SW 1271 (cell line): ENCODE measurements at places on chromosomes 3 and 15.

DNA sequence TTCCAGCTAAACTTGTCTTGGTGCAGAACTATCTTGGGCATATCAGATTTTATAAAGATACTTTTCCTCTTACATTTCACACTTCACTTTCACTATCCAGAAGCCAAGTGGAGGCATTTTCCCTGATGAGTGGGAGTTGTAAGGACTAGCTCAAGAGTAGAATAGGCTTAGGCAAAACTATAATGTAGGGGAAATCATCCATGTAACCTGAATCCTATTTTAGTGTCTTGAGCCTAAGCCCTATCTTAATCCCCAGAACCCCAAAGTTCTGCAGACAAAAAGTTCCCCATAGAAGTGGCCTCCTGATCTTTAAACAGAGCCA is 42.2 kb upstream of the CD47 start:
- no peak for DNase-seq

DNA sequence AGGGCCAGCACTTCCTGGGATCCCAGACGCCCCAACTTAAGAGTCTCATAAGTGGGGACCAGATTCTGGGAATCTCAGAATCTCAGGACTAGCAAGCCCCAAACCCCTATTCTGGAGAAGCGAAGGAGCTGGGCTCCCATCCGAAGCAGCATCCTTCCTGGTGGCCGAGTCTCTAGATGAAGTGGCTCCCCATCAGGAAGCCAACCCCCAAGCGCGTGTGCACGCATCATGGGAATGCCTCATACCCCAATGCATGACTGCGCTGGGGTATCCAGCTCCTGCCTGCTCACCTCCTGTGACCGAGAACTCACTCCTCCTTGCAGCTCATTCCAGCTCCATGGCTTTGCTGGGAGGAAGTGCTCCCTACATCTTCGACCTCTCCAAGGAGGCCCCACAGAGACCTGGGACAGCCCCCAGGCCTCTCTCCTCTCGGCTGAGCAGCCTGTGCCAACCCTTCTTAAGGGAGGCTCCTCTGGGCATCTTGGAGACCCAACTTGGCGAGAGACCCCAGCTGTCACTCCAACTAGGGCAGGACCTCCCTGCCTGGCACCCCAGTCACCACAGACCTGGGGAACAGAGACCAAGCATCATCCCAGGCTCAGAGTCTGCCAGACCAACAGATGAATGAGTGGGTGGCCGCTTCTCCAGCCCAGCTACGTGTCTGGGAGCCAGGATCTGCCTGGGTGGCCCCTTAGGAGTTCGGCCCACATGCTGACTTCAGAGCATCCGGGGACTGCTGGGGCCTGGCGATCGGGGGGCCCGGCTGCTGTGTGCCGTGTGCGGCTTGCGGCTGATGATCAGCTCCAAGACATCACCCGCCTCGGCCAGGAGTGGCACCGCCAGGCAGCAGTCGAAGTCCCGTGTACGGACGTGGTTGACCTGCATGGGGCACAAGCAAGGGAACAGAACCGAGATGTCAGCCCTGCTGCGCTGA is 46.9 kb downstream of the GRIP2 start:
- DNase-seq = no peak

DNA sequence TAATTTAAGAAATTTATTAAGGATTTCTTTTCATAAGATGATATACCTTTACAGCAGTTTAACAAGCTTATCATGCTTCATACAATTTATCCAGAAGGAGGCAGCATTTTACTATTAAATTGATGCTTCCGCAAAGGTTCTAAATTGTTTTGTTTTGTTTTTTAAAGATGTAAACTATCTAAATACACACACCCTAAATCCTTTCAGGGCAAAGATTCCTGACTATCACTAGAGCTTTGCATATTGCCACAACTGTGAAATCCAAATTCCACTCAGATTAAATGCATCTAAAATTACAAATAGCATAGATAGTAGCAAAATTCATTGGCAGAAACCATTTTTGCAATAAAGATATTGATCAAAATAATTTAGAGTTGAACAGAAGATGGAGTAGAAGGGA is 44.5 kb upstream of the CCNL1 start:
- no peak for DNase-seq

GRCh38 chr3:65005486-65005885 is 317.7 kb upstream of the ADAMTS9 start:
- DNase-seq = no peak
